Tibial nerve (tissue), 4 donors: ENCODE measurements at places on chromosomes 13 and 19. TPM values are rescaled to one million over a fixed set of nuclear protein-coding genes. Genes with fewer than 3 reads are reported as not detected.
A peak's percentile ranks its signal among the peaks of the same experiment; 100 is the strongest.

Gene MEGF8
- total RNA-seq = 17.9 TPM

- no peaks in the 10 kb centered on the region for H3K27me3 ChIP-seq
- H3K4me1 ChIP-seq = peaks cover 14% of the 10 kb centered on the region
These were observed 7.2 kb downstream of the ZNF708 start for GRCh38 chr19:21321996-21322395.

- no peak overlapping the region for H3K27ac ChIP-seq
- no peak for DNase-seq
- no peaks in the 10 kb centered on the region for H3K4me1 ChIP-seq
- H3K36me3 ChIP-seq = no peaks in the 10 kb centered on the region
These were observed 8.1 kb upstream of the CYP2F1 start for GRCh38 chr19:41106177-41106576.

Gene IL27RA
- 3.5 TPM for total RNA-seq

Gene CASP14
- not detected for total RNA-seq

- no peak overlapping the region for H3K27ac ChIP-seq
- no peak for DNase-seq
- no peaks in the 10 kb centered on the region for H3K36me3 ChIP-seq
- no peak overlapping the region for H3K4me3 ChIP-seq
- no peaks in the 10 kb centered on the region for H3K4me1 ChIP-seq
- H3K27me3 ChIP-seq = no peaks in the 10 kb centered on the region
These were observed 6.1 kb downstream of the CLEC4M start for GRCh38 chr19:7769171-7769570.

Gene LILRB4
- 5.1 TPM for total RNA-seq

DNA sequence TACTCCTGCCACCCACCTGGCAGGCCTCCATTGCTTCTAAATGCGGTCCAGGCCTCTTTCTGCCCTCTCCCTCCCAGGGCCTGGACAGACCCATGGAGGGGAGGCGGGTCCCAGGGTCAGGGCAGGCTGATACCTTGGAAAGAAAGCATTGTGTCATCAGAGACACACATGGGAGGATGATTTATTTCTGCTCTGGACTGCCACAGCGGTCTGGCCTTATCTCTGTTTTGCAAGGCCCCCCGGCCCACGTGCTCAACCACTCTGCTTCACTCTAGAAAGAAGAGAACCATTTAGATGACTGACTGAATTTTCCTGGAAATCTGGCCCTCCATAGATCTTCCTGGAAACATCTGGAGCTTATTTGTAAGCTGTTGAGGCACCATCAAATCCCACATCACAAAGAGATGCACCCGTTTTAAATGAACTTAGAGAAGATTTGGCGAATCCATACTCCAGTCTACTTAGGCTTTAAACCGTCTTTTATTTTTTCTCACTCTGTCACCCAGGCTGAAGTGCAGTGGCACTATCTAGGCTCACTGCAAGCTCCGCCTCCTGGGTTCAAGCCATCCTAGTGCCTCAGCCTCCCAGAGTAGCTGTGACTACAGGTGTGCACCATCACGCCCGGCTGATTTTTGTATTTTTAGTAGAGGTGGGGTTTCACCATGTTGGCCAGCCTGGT is 48.3 kb upstream of the URI1 start:
- no peaks in the 10 kb centered on the region for H3K4me1 ChIP-seq
- no peaks in the 10 kb centered on the region for H3K27me3 ChIP-seq
- no peaks in the 10 kb centered on the region for H3K36me3 ChIP-seq
- no peak for DNase-seq

DNA sequence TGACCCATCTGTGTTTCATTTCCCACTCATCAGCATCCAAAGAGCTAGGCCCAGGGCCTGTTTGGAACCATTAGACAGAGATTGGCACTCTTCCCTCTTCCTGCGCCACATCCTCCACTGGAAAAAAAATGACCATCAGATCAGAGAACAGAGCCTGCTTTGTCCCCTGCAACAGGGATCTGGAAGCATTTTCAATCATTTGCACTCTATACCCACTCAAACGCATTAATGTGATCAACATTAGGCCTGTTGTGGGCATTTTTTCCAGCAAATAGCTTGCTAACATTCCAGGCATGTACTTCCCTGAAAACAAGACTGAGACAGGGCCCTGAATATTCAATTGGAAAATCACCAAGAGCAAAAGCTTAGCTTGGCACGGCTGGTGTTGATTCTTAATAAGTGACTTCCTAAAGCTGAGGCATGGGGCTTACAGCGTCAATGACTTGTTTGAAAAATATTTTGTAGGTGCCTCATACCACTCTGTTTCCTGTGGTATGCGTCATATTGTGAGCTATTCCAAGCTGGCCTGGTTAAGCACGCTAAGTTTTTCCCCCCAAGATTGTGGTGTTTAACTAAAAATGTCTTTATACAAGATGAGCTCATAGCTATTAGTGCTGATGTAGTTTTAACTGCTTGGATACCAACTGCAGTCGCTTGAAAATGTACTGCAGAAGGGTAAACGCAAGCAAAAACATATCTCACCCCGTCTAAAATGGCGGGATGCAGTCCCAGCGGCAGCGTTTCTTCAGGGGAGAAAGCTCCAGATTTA is 404.4 kb downstream of the SPRY2 start:
- DNase-seq = no peak
- peaks cover 44% of the 10 kb centered on the region for H3K4me1 ChIP-seq
- H3K27me3 ChIP-seq = no peaks in the 10 kb centered on the region
- peak overlapping the region; percentile 56 for H3K27ac ChIP-seq
- no peaks in the 10 kb centered on the region for H3K36me3 ChIP-seq

Gene CLEC4G
- 16.5 TPM for total RNA-seq

DNA sequence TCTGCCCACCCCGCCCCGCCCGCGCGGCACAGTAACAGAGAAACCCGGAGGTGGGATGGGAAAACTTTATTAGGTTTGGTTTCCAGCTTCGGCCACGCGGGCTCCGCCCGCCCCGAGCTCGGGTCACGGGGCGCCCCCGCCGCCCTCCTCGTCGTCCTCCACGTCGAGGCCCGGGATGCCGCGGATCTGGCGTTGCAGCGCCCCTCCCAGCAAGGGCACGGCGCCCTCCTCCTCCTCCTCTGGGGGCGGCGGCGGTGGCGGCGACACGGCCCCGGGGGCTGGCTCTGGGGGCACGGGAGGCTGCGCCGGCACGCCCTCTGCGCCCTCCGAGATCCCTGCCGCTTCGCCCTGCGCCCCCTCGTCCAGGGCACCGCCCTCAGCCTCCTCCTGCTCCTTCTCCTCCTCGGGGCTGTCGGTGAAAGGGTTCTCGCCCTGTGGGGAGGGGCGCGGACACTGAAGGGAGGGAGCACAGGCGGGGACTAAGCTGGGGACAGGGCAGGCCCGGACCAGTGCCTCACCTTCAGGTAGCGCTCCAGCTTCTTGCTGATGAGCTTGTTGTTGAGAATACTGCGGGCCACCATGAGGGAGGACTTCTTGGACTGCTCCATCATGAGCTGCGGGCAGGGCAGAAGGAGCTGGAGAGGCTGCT is 536 bp upstream of the AKAP8 start:
- peak overlapping the region; percentile 96 for H3K4me3 ChIP-seq
- no peaks in the 10 kb centered on the region for H3K36me3 ChIP-seq
- no peak for DNase-seq
- peak overlapping the region; percentile 86 for H3K27ac ChIP-seq
- no peaks in the 10 kb centered on the region for H3K4me1 ChIP-seq

Gene ZSCAN4
- total RNA-seq = not detected

Gene TRIM13
- total RNA-seq = 18.0 TPM

DNA sequence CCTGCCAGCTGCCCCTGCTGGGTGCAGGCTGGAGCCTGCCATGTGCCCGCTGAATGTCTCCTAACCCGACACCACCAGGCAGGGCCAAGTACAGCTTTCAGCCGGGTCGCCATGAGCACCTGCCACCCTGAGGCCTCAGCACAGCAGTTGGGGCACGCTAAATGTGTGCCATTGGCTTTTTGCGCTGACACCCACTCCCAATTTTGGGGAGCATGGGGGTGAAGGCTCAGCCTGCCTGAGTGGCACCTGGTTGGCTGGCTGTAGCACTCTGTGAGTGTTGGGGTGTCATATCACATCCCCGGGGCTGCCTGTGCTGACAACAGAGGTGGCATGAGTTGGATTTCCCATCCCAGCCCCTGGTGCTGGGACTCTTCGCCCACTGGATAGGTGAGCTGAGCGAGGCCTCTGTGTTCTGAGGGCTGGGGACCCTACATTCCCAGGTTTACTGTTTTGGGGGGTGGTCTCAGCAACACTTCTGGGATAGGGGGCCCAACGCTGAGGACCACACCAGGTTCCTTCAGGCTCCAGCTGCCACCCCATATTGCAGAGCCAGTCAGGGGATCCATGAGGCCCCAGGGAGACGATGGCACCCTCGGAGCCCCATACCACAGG is 7.2 kb upstream of the RELB start:
- no peak for DNase-seq
- no peaks in the 10 kb centered on the region for H3K27me3 ChIP-seq
- no peak overlapping the region for H3K4me3 ChIP-seq

DNA sequence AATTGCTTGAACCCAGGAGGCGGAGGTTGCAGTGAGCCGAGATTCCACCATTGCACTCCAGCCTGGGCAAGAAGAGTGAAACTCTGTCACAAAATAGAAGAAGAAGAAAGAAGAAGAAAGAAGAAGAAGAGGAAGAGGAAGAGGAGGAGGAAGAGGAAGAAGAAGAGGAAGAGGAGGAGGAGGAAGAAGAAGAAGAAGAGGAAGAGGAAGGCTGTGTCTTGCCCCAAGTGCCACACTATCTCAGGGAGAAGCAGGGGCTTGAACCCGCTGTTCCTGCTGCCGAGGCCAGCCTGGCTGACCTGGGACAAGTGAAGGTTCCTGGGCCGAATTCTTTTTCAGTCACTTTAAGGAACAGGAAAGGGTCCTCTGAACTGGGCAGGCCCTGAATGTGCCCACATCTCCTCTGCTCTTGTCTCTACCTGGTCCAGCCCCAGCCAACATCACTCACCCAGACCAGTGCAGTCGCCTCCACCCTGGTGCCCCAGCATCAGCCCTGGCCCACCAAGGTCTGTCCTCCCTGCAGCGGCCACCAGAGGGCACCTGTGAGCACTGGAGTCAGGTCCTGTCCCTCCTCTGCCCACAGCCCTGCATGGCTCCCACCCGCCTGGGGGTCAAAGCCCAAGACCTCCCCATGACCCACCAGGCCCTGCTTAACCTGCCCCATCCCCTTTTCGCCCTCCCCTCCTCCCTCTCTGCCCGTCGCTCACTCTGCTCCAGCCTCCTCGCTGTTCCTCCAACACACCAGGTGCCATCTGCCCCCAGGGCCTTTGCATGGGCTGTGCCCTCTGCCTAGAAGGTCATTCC is 20.0 kb downstream of the TICAM1 start:
- peak; percentile 91 for DNase-seq
- peaks cover 22% of the 10 kb centered on the region for H3K4me1 ChIP-seq
- no peaks in the 10 kb centered on the region for H3K27me3 ChIP-seq
- no peak overlapping the region for H3K4me3 ChIP-seq

Gene ZNF154
- total RNA-seq = 2.0 TPM

DNA sequence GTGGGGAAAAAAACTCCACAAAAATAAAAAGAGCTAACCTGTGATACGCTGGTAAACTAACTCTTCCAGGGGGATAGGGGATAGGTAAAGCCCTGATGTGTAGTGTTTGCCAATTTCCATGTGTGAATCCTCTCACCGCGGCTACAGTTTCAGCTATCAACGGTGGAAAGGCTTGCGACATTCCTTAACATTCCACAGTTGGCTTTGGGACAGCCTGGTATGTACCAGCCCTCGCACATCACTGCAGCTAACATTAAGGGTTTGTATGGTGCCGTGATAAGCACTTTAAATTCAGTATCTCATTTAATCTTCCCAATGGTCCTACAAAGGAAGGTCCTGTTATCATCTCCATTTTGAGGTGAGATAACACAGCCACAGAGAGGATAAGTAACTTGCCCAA is 112.4 kb downstream of the KATNAL1 start:
- DNase-seq = no peak
- H3K36me3 ChIP-seq = no peaks in the 10 kb centered on the region
- H3K27ac ChIP-seq = no peak overlapping the region
- H3K27me3 ChIP-seq = no peaks in the 10 kb centered on the region
- no peaks in the 10 kb centered on the region for H3K4me1 ChIP-seq
- no peak overlapping the region for H3K4me3 ChIP-seq

GRCh38 chr19:49142866-49143335 is 12.3 kb downstream of the HRC start:
- peak overlapping the region; percentile 44 for H3K4me3 ChIP-seq
- no peak overlapping the region for H3K27ac ChIP-seq

GRCh38 chr13:26488236-26489003 is 69.1 kb upstream of the WASF3 start:
- no peaks in the 10 kb centered on the region for H3K4me1 ChIP-seq
- H3K36me3 ChIP-seq = no peaks in the 10 kb centered on the region

DNA sequence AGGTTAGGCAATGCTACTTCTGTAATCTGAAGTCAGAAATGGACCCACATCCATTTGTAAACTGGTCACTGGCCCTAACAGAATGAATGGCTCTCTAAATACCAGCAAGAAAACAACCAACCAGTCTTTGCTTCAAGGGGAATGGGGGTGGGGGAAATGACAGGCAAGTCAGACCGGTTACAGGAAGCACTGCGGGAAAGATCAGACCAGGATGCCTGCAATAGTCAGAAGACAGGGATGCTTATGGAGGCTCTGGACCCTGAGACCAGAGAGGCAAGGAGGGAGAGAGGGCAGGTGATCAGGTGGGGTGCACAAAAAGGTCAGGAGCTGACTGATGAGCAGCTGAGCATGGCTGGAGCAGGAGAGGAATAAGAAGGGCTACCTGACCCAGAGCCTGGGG is 13.1 kb downstream of the MED26 start:
- H3K36me3 ChIP-seq = no peaks in the 10 kb centered on the region
- H3K4me1 ChIP-seq = peaks cover 33% of the 10 kb centered on the region
- no peak overlapping the region for H3K27ac ChIP-seq
- H3K27me3 ChIP-seq = no peaks in the 10 kb centered on the region
- H3K4me3 ChIP-seq = no peak overlapping the region
- DNase-seq = no peak

GRCh38 chr19:3986260-3987041 is 1.2 kb upstream of the EEF2 start:
- peak overlapping the region; percentile 74 for H3K4me3 ChIP-seq
- H3K36me3 ChIP-seq = peaks cover 9% of the 10 kb centered on the region
- peaks cover 28% of the 10 kb centered on the region for H3K4me1 ChIP-seq
- peak; percentile 56 for DNase-seq
- no peaks in the 10 kb centered on the region for H3K27me3 ChIP-seq

Gene PSG6
- total RNA-seq = not detected
